ENCODE measurements at places on chromosomes 11 and 22.

- no peak for DNase-seq
Measured at GRCh38 chr11:117010808-117011540, 87.3 kb downstream of the SIK3 start.

DNA sequence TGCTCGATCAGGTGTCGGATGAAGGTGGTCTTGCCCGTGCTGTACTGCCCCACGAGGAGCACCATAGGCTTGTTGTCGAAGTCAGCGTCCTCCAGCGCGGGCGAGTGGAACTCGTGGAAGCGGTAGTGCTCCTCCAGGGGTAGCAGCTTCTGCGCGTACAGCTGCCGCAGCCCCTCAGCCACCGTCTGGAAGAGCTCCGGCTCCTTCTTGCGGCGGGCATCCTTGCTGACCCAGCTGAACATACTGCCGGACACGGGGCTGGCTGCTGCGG is 263 bp downstream of the EHD1 start:
- no peak for DNase-seq

DNA sequence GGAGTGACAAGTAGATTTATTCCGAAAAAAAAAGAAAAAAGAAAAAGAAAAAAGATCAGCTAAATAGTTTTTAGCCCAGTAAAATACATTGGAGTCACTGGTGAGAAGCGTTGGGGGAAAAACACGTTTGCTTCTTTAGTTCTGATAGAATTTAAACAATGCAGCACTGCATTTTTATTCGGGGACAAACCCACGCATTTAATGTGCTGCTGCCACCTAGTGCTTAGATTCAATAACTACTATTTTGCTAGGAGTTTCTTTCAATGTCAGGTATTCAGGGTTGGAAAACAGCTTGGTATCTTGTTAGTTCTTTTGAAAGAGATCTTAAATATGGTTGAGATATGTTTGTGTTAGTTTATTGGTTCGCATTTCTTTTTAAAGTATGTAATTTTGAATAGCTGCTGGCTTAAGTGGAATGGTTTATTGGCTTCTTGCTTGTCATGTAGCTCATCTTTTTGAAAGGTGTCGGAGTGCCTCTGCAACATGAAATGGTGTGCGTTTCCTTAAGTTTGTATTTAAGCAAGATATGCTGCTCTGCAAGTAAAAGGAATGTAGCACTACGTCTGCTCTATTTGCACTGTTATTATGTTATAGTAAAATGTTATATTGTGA is 41.9 kb downstream of the SVIP start:
- no peak for DNase-seq

- no peak for DNase-seq
Measured at GRCh38 chr22:50697667-50698506, 25.3 kb downstream of the SHANK3 start.

DNA sequence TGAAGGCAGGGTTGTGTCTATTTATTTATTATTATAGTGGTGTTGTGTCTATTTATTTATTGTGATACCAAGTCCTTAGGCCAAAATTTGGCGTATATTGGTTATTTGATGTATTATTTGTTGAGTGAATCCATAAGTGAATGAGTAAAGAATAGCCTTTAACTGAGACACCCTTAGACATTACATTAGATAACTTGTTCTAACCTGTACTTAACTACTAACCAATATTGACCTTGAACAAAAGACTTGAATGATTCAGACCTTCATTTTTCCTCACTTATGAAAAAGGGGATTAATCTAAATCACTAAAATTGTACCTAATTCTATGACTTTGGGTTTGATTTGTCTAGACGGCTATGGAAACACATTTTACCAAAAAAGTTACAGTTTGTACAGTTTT is 370.5 kb downstream of the JRKL start:
- DNase-seq, result no peak

DNA sequence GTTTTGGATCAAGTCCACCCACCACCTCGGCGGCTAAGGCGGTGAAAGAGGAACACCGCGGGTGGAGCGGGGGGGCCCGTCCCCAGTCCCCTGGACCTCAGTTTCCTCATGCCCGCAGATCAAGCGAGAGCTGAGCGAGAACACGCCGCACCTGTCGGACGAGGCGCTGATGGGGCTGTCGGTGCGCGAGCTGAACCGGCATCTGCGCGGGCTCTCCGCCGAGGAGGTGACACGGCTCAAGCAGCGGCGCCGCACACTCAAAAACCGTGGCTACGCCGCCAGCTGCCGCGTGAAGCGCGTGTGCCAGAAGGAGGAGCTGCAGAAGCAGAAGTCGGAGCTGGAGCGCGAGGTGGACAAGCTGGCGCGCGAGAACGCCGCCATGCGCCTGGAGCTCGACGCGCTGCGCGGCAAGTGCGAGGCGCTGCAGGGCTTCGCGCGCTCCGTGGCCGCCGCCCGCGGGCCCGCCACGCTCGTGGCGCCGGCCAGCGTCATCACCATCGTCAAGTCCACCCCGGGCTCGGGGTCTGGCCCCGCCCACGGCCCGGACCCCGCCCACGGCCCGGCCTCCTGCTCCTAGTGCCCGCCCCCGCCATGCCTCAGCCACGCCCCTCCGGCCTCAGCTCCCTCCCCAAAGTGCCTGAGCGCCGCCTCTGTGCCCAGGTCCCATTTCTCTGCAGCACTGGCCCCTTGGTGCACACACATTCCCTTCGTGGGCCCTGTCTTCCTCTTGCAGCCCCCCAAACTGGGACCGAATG is 12.7 kb downstream of the MAFF start:
- no peak for DNase-seq

GRCh38 chr11:80432057-80432456 is 991.2 kb upstream of the TENM4 start:
- DNase-seq, result no peak

GRCh38 chr22:44183287-44183588 is 2.5 kb downstream of the PARVG start:
- no peak for DNase-seq

GRCh38 chr11:108975026-108975425 is 310.2 kb downstream of the DDX10 start:
- no peak for DNase-seq

GRCh38 chr11:132549001-132549400 is 983.3 kb downstream of the OPCML start:
- no peak for DNase-seq

GRCh38 chr22:35465109-35465701 is 65.3 kb downstream of the MCM5 start:
- DNase-seq, result no peak

DNA sequence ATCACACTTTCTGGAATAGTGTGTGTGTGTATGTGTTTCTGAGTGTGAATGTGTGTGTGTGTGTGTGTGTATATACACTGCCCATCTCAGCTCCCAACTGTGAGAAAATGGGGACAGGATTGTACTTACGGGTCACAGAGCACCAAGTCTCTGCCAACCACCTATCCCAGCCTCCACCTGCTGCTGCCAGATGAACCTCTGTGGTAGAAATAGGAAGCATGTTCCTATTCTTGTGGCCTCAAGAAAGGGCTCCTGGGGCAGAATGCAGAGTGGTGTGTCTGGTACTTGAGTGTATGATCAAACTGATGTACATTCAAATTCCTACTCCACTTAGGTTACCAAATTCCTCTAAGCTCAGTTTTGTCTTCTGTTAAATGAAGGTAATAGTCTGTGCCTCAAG is 14.6 kb downstream of the UBASH3B start:
- DNase-seq, result no peak
